Upper lobe of left lung (tissue), 6 donors: ENCODE measurements at places on chromosomes 2 and 18. TPM values are rescaled to one million over a fixed set of nuclear protein-coding genes. Genes with fewer than 3 reads are reported as not detected.

The SPTBN1 gene
- total RNA-seq: 449 TPM

The POTEJ gene
- not detected for total RNA-seq

- DNase-seq: no peak
- no peak overlapping the region for H3K4me3 ChIP-seq
- no peaks in the 10 kb centered on the region for H3K27me3 ChIP-seq
- peak overlapping the region; percentile 83 for H3K27ac ChIP-seq
- peaks cover 66% of the 10 kb centered on the region for H3K4me1 ChIP-seq
These were observed 71.0 kb downstream of the HS1BP3 start for GRCh38 chr2:20579866-20580265.

- no peaks in the 10 kb centered on the region for H3K36me3 ChIP-seq
- H3K27ac ChIP-seq: no peak overlapping the region
- no peaks in the 10 kb centered on the region for H3K27me3 ChIP-seq
- no peak for DNase-seq
These were observed 15.9 kb downstream of the SERPINE2 start for GRCh38 chr2:224023188-224023587.

DNA sequence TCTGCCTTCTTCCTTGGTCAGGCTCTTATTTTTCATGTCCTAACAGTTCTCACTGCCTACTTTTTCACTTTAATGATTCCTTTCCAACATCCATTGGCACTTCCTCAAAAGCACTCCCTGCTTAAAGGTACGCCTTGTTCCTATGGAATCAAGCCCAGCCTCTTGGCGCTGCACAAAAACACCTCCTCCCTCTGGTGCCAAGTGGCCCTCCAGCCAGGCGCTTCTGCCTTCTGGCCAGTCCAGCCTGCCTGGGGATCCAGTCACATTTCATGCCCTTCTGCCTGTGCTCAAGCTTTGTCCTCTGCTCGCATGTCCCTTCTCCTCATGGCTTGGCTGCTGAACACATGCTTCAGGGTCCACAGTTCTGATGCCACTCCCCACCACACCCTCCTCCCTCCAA is 6.3 kb downstream of the TPRKB start:
- no peak overlapping the region for H3K4me3 ChIP-seq
- no peak overlapping the region for H3K27ac ChIP-seq
- peaks cover 40% of the 10 kb centered on the region for H3K36me3 ChIP-seq
- DNase-seq: no peak

- no peak overlapping the region for H3K4me3 ChIP-seq
- H3K27ac ChIP-seq: no peak overlapping the region
- no peak for DNase-seq
These were observed 57.6 kb downstream of the DYSF start for GRCh38 chr2:71510938-71511337.

DNA sequence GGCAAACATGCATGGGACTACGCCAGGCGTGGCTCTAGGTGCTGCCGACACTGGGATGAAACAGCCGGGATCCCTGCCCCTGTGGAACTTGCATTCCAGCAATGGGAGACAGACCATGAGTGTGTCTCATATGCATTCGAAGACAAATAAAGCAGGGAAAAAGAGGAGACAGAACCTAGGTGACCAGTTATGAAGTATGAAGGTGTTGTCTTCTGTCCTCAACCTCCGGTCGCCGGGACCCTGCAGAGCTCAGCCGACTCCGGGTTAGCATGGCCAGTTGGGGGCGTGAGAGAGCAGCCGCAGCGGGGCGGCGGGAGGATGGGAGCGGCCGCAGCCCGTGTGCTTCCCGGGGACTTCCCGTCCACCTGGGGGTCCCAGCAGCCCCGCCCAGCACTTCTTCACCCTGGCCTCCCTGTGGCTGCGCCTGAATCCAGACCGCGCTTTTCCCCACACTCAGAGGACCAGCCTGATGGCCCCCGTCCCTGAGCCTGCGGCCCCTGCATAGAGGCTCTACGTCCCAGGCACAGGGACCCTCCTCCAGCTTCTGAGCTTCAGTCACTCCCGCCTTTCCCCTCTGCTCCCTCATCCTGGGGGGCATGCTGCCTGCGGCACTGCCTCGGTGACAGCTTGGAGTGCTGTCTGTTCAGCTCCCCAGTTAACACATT is 11.4 kb downstream of the ID2 start:
- peaks cover 3% of the 10 kb centered on the region for H3K27me3 ChIP-seq
- H3K27ac ChIP-seq: no peak overlapping the region
- DNase-seq: peak; percentile 85
- no peaks in the 10 kb centered on the region for H3K4me1 ChIP-seq
- H3K36me3 ChIP-seq: no peaks in the 10 kb centered on the region

- H3K27me3 ChIP-seq: no peaks in the 10 kb centered on the region
- peaks cover 38% of the 10 kb centered on the region for H3K4me1 ChIP-seq
- H3K36me3 ChIP-seq: no peaks in the 10 kb centered on the region
- DNase-seq: no peak
- H3K27ac ChIP-seq: peak overlapping the region; percentile 86
- no peak overlapping the region for H3K4me3 ChIP-seq
These were observed 69.8 kb upstream of the STK17B start for GRCh38 chr2:196241175-196241574.

The PARD3B gene
- 24.8 TPM for total RNA-seq

- H3K27me3 ChIP-seq: no peaks in the 10 kb centered on the region
- H3K4me1 ChIP-seq: no peaks in the 10 kb centered on the region
- H3K4me3 ChIP-seq: no peak overlapping the region
- H3K36me3 ChIP-seq: no peaks in the 10 kb centered on the region
These were observed 46.8 kb upstream of the MBOAT2 start for GRCh38 chr2:9050122-9050809.

The CD8B2 gene
- not detected for total RNA-seq

GRCh38 chr2:204881655-204882054 is 336.4 kb downstream of the PARD3B start:
- DNase-seq: no peak
- no peak overlapping the region for H3K4me3 ChIP-seq
- no peak overlapping the region for H3K27ac ChIP-seq
- H3K4me1 ChIP-seq: no peaks in the 10 kb centered on the region
- no peaks in the 10 kb centered on the region for H3K36me3 ChIP-seq

DNA sequence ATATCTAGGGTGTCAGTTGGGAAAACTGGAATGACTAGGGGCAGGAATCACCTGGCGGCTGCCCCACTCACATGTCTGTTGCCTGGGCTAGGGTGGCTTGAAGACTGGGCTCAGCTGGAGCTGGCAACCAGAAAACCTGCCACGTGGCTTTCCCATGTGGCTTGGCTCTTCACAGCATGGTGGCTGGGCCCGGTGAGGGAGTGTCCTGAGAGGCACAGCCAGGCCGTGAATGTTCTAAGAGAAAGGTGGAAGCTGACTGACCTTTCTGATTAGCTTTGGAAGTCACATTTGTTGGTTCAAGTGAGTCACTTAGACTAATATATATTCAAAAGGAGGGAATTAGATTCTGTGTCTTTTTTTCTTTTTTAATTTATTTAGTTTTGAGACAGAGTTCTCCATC is 22.7 kb downstream of the SP5 start:
- no peak overlapping the region for H3K4me3 ChIP-seq
- no peak overlapping the region for H3K27ac ChIP-seq
- no peaks in the 10 kb centered on the region for H3K27me3 ChIP-seq

DNA sequence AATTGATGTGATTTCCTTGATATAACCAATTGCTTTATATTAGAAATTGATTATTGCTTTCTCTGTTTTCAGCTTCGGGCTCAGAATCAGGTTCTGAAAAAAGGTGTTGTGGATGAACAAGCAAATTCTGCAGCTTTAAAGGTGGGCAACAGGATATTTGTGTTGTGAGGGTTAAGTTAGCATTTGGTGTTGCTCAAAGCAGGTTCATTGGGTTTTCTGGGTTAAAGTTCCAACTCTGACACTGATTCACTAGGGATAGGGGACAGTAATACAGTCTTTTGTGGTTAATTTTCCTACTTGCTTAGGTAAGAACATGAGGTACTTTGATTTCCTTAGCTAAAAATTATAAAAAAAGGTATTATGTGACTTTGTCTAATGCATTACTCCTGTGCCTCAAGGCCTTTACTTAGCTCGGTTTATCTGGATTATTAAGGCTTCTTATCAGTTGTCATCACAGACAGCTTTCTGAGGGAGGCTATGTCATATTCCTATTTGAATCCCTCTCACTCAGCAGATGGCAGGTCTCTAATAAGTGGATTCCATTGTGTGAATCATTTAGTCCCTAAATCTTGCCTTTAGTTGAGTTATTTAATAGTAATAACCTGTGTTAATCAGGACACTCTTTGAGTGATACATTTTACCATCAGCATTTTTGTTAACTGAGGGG is 78.9 kb upstream of the STON1 start:
- no peaks in the 10 kb centered on the region for H3K27me3 ChIP-seq
- DNase-seq: no peak
- no peak overlapping the region for H3K4me3 ChIP-seq
- H3K36me3 ChIP-seq: peaks cover 44% of the 10 kb centered on the region
- H3K27ac ChIP-seq: no peak overlapping the region

The AGXT gene
- 0.44 TPM for total RNA-seq

DNA sequence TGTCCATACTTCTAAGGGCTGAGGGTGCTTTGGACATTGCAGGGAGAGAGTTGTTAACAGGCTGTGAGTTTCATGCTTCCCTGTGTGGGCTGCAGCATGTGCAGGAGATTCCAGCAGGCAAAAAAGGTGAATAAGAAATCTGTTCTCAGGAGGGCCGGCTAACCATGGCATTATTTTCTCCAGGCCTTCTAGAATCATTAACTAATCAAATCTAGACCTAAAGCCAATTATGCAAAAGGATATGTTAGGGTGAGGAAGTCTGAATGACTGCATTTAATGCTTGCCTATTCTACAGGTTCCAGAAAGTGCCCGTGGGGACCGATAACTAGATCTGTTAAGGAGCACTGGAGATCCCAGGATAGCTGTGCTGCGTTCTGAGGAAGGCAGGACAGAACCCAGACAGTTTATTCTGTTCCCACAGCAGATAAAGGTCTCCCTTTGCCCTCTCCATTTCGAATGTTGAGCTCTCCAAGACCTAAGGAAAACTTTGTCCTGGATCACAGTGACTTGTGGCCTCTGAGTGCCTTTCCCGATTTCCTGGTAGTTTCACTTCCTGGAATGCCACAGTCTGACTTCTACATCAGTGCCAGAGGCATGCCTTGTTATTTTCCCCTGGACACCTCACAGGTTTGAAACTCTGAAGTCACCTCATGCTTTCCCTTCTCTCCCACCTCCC is 50.0 kb upstream of the ZFP36L2 start:
- no peak overlapping the region for H3K4me3 ChIP-seq
- H3K27ac ChIP-seq: peak overlapping the region; percentile 53
- H3K27me3 ChIP-seq: no peaks in the 10 kb centered on the region
- H3K4me1 ChIP-seq: peaks cover 14% of the 10 kb centered on the region

- H3K27me3 ChIP-seq: no peaks in the 10 kb centered on the region
- H3K4me1 ChIP-seq: peaks cover 15% of the 10 kb centered on the region
- H3K4me3 ChIP-seq: no peak overlapping the region
- no peak for DNase-seq
- H3K36me3 ChIP-seq: peaks cover 43% of the 10 kb centered on the region
These were observed 7.7 kb downstream of the PPP1R7 start for GRCh38 chr2:241157841-241158545.

DNA sequence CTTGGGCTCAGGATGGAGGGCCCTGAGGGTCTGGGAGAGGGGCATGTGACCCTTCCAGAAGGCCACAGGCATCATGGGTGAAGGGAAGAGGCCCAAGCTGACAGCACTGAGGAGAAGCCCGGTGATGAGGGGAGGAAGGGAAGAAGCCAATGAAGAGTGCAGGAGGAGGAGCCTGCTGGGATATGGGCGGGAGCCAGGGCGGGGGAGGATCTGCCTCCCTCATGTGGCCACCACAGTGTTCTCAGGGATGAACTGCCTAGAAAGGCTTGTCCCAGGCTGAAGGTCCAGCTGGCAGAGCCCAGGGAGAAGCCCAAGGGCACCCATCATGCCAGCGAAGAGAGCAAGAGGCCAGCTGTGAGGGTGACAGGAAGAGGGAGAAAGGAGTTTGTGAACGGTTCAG is 24.6 kb upstream of the PLB1 start:
- H3K27ac ChIP-seq: no peak overlapping the region
- DNase-seq: no peak
- no peak overlapping the region for H3K4me3 ChIP-seq
- H3K27me3 ChIP-seq: no peaks in the 10 kb centered on the region

DNA sequence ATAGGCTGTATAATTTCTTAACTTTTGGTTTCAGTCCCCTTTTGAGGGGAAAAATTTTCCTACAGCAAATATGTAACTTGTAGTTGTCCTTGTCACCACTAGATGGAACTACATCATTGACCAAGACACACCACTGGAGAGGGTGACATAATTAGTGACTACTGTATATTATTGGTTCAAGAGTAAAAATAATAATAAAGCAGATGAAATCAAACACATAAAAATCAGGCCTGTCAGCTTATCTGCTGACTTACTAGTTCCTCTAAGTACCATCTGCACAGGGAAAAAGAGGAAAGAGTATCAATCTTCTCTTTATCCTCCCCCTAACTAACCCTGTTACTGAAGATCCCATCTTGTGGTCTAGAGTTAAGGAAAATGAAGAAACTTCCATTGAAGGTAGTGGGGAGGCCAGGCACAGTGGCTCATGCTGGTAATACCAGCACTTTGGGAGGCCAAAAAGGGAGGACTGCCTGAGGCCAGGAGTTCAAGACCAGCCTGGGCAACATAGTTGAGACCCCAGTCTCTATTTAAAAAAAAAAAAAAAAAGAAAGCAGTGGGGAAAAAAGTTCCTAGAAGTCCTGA is 29.6 kb upstream of the ENOSF1 start:
- H3K36me3 ChIP-seq: peaks cover 3% of the 10 kb centered on the region
- no peaks in the 10 kb centered on the region for H3K27me3 ChIP-seq
- H3K4me1 ChIP-seq: no peaks in the 10 kb centered on the region
- no peak overlapping the region for H3K27ac ChIP-seq

DNA sequence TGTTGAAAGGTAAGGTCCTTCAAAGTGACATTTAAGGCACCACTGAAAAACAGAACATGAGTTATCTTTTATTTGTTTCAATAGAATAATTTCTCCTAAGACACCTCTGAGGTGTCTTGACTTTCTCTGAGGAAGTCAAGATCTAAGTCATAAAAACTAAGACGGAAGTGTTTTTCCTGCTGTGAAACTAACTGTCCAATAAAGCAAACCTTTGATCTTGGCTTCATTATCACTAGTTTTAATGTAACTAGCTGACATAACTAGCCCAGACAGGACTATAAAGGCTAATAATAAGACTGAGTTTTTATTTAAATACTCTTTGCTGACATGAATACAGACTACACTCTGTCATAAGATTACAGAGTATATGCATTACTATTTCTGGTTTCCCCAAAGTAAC is 36.6 kb downstream of the INO80D start:
- no peaks in the 10 kb centered on the region for H3K4me1 ChIP-seq
- peaks cover 3% of the 10 kb centered on the region for H3K36me3 ChIP-seq
- H3K27ac ChIP-seq: no peak overlapping the region
- no peak for DNase-seq
- no peak overlapping the region for H3K4me3 ChIP-seq

The SULT1C2 gene
- total RNA-seq: 5.2 TPM

The TMEM182 gene
- 2.5 TPM for total RNA-seq
